ENCODE measurements at places on chromosomes 4 and X. TPM values are rescaled to one million over a fixed set of nuclear protein-coding genes. Genes with fewer than 3 reads are reported as not detected.

GRCh38 chr4:75229806-75230570 lies 284.2 kb downstream of the RCHY1 start:
- H3K27me3 ChIP-seq: no peaks in the 10 kb centered on the region
- no peak for DNase-seq
- no peak overlapping the region for H3K27ac ChIP-seq
- H3K4me3 ChIP-seq: no peak overlapping the region

The PNMA6F gene
- total RNA-seq: not detected

DNA sequence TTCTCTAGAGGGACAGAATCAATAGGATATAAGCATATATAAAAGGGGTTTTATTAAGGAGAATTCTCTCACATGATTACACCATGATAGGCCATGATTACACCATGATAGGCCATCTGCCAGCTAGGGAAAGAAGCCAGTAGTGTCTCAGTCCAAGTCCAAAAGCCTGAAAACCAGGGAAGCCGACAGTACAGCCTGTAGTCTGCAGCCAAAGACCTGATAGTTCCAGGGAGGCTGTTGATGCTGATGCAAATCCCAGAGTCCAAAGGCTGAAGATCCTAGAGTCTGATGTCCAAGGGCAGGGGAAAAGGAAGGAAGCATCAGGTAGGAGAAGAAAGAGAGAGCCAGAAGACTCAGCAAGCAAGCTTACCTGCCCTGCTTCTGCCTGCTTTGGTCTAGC lies 411.3 kb upstream of the EMCN start:
- H3K27me3 ChIP-seq: no peaks in the 10 kb centered on the region
- H3K36me3 ChIP-seq: no peaks in the 10 kb centered on the region
- no peaks in the 10 kb centered on the region for H3K4me1 ChIP-seq
- DNase-seq: no peak
- no peak overlapping the region for H3K27ac ChIP-seq

GRCh38 chr4:26791346-26791745 lies 69.3 kb upstream of the STIM2 start:
- H3K27ac ChIP-seq: no peak overlapping the region
- H3K27me3 ChIP-seq: peaks cover 4% of the 10 kb centered on the region
- H3K4me3 ChIP-seq: no peak overlapping the region
- H3K4me1 ChIP-seq: no peaks in the 10 kb centered on the region
- H3K36me3 ChIP-seq: no peaks in the 10 kb centered on the region
- no peak for DNase-seq

- no peaks in the 10 kb centered on the region for H3K4me1 ChIP-seq
- H3K4me3 ChIP-seq: no peak overlapping the region
- DNase-seq: no peak
- no peaks in the 10 kb centered on the region for H3K27me3 ChIP-seq
- H3K36me3 ChIP-seq: no peaks in the 10 kb centered on the region
Measured at GRCh38 chr4:29571322-29571721, 1148.8 kb upstream of the PCDH7 start.

The MXRA5 gene
- total RNA-seq: 0.03 TPM

The ZXDB gene
- total RNA-seq: 12.8 TPM

DNA sequence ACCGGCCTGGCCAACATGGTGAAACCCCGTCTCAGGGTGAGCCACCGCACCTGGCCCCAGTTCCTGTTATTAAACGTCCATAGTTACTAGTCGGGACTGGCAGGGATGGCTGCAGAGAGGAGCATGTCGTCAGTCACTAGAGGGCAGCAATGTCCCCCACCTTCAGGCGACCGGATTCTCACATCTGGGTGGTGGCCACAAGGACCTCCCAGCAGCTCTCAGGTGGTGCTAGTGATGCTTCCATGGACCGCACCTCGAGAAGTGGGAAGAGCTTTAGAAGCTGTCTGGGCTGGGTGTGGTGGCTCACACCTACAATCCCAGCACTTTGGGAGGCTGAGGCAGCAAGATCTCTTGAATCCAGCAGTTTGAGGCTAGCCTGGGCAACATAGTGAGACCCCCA lies 13.3 kb upstream of the IL3RA start:
- peak; percentile 38 for DNase-seq
- no peaks in the 10 kb centered on the region for H3K27me3 ChIP-seq
- no peaks in the 10 kb centered on the region for H3K36me3 ChIP-seq

GRCh38 chr4:74545448-74545847 lies 100.5 kb downstream of the AREG start:
- no peaks in the 10 kb centered on the region for H3K4me1 ChIP-seq
- no peak for DNase-seq
- no peak overlapping the region for H3K27ac ChIP-seq
- H3K4me3 ChIP-seq: no peak overlapping the region
- H3K27me3 ChIP-seq: no peaks in the 10 kb centered on the region

The GCNA gene
- 5.6 TPM for total RNA-seq

- H3K27ac ChIP-seq: no peak overlapping the region
- no peak overlapping the region for H3K4me3 ChIP-seq
- H3K36me3 ChIP-seq: no peaks in the 10 kb centered on the region
- H3K27me3 ChIP-seq: no peaks in the 10 kb centered on the region
Measured at GRCh38 chrX:108257556-108257955, 166.0 kb downstream of the ATG4A start.

- no peak overlapping the region for H3K27ac ChIP-seq
- H3K27me3 ChIP-seq: no peaks in the 10 kb centered on the region
- no peaks in the 10 kb centered on the region for H3K36me3 ChIP-seq
- H3K4me3 ChIP-seq: no peak overlapping the region
Measured at GRCh38 chr4:95000076-95000648, 242.4 kb downstream of the BMPR1B start.

DNA sequence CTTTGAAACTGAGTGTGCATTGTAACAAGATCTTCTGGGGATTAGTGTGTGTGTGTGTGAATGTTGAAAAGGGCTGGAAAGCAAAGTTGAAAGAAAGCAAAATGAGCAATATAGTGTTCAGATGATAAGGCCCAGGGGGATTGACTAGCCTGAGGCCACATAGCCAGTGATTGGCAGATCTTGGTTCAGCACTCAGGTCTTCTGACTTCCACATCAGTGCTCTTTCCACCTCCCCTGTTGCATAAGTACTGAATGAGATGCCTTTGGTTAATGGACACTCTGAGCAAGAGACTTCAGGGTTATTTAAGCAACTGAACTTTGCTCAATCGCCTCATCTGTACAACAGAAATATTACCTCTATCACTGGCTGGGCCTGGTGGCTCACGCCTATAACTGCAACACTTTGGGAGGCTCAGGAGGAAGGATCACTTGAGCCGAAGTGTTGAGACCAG lies 120.4 kb downstream of the TMEM164 start:
- no peak overlapping the region for H3K4me3 ChIP-seq
- no peak overlapping the region for H3K27ac ChIP-seq
- no peaks in the 10 kb centered on the region for H3K27me3 ChIP-seq
- no peaks in the 10 kb centered on the region for H3K36me3 ChIP-seq
- DNase-seq: no peak

The GAGE12F gene
- total RNA-seq: 0.64 TPM

- no peak overlapping the region for H3K27ac ChIP-seq
- DNase-seq: no peak
- no peaks in the 10 kb centered on the region for H3K4me1 ChIP-seq
- H3K36me3 ChIP-seq: no peaks in the 10 kb centered on the region
- H3K4me3 ChIP-seq: no peak overlapping the region
- H3K27me3 ChIP-seq: no peaks in the 10 kb centered on the region
Measured at GRCh38 chr4:75564023-75564422, 8.2 kb downstream of the ODAPH start.

DNA sequence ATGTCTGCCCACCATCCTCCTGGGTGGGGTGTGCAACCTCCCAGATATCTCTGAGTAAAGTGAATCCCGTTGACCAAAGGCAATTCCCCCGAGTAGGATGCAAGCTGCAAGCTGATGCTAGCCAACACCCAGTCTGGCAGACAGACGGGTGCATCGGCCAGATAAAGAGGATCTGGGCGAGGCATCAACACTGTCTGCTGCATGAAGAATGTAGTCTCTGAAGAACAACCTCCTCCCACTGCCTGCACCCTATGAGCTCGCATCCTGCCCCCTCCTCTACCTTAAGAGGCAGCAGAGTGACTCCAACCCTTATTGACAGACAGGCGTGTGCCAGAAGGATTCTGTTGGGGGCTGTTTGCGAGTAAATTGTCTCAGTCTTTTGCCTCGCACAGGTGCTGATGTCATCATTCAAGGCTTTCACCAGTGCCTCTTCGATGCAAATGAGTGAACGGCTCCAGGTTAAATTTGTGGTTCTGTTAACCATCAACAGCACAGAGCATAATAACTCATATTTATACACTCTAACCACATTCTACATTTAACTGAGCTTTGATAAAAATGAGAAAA lies 546.9 kb downstream of the BCOR start:
- no peaks in the 10 kb centered on the region for H3K4me1 ChIP-seq
- H3K4me3 ChIP-seq: no peak overlapping the region
- no peaks in the 10 kb centered on the region for H3K36me3 ChIP-seq
- no peaks in the 10 kb centered on the region for H3K27me3 ChIP-seq
- H3K27ac ChIP-seq: no peak overlapping the region
- DNase-seq: no peak

The TCEAL2 gene
- 3.0 TPM for total RNA-seq

The LONRF3 gene
- total RNA-seq: 3.6 TPM

DNA sequence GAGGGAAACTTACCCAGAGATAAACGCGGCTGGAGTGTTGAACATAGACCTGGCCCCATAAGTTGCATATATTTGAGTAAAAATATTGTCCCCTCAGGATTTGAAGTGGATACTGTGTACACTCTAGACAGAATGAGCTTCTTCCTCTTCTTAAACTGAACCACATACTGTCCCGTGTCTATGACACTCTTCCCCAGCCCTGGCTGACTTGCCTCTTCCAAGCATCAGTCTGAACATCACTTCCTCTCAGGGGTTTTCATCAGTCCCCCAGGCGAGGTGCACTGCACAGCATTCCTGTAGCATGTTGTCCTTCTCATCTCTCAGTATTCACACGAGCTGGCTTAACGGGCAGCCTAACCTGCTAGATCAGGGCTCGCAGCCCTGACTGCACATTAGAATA lies 80.5 kb upstream of the TMEM150C start:
- H3K27ac ChIP-seq: no peak overlapping the region
- no peak overlapping the region for H3K4me3 ChIP-seq
- H3K4me1 ChIP-seq: no peaks in the 10 kb centered on the region

DNA sequence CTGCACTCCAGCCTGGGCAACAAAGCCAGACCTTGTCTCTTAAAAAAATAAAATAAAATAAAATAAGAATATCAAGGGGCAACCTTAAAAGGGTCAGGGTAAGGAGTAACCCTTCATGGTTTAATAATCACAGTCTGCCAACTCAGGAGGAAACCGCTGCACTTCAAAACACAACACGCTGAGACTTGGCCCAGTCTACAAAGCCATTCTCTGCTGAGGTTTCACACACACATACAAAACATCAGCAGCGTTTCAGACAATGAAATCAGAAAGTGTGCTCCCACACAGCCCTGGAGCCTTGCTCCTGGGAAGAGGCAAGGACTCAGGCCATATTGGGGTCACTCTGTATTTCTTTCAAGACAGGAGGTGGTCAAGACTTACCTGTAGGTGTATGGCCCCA lies 18.3 kb downstream of the SCARB2 start:
- H3K4me1 ChIP-seq: peaks cover 17% of the 10 kb centered on the region
- no peaks in the 10 kb centered on the region for H3K27me3 ChIP-seq
- no peak overlapping the region for H3K27ac ChIP-seq
- peaks cover 38% of the 10 kb centered on the region for H3K36me3 ChIP-seq

The CDKL2 gene
- total RNA-seq: 0.90 TPM

GRCh38 chr4:80069837-80070731 lies 2.9 kb downstream of the ANTXR2 start:
- H3K27ac ChIP-seq: peak overlapping the region; percentile 93
- peaks cover 3% of the 10 kb centered on the region for H3K36me3 ChIP-seq
- no peak for DNase-seq

- H3K4me1 ChIP-seq: no peaks in the 10 kb centered on the region
- no peaks in the 10 kb centered on the region for H3K36me3 ChIP-seq
- H3K27me3 ChIP-seq: no peaks in the 10 kb centered on the region
- no peak overlapping the region for H3K4me3 ChIP-seq
Measured at GRCh38 chrX:40325161-40325560, 227.4 kb upstream of the BCOR start.

GRCh38 chrX:40908026-40908425 lies 172.7 kb upstream of the MED14 start:
- no peaks in the 10 kb centered on the region for H3K27me3 ChIP-seq
- H3K27ac ChIP-seq: no peak overlapping the region
- no peak for DNase-seq
- no peak overlapping the region for H3K4me3 ChIP-seq

- no peak overlapping the region for H3K27ac ChIP-seq
- peaks cover 7% of the 10 kb centered on the region for H3K4me1 ChIP-seq
- H3K36me3 ChIP-seq: no peaks in the 10 kb centered on the region
Measured at GRCh38 chr4:18022572-18023050, 1.1 kb upstream of the LCORL start.

The DRD5 gene
- total RNA-seq: not detected

- H3K4me3 ChIP-seq: no peak overlapping the region
- DNase-seq: no peak
- H3K27ac ChIP-seq: no peak overlapping the region
- H3K4me1 ChIP-seq: no peaks in the 10 kb centered on the region
- peaks cover 8% of the 10 kb centered on the region for H3K36me3 ChIP-seq
Measured at GRCh38 chr4:173293663-173294062, 40.5 kb downstream of the HMGB2 start.

The TMEM31 gene
- total RNA-seq: not detected

- DNase-seq: no peak
- no peak overlapping the region for H3K27ac ChIP-seq
- H3K36me3 ChIP-seq: no peaks in the 10 kb centered on the region
- peaks cover 3% of the 10 kb centered on the region for H3K27me3 ChIP-seq
- H3K4me1 ChIP-seq: no peaks in the 10 kb centered on the region
Measured at GRCh38 chrX:71958281-71958675, 47.6 kb downstream of the NHSL2 start.

- H3K4me1 ChIP-seq: peaks cover 9% of the 10 kb centered on the region
- no peaks in the 10 kb centered on the region for H3K27me3 ChIP-seq
- H3K27ac ChIP-seq: no peak overlapping the region
Measured at GRCh38 chr4:78621395-78621794, 69.8 kb downstream of the ANXA3 start.

DNA sequence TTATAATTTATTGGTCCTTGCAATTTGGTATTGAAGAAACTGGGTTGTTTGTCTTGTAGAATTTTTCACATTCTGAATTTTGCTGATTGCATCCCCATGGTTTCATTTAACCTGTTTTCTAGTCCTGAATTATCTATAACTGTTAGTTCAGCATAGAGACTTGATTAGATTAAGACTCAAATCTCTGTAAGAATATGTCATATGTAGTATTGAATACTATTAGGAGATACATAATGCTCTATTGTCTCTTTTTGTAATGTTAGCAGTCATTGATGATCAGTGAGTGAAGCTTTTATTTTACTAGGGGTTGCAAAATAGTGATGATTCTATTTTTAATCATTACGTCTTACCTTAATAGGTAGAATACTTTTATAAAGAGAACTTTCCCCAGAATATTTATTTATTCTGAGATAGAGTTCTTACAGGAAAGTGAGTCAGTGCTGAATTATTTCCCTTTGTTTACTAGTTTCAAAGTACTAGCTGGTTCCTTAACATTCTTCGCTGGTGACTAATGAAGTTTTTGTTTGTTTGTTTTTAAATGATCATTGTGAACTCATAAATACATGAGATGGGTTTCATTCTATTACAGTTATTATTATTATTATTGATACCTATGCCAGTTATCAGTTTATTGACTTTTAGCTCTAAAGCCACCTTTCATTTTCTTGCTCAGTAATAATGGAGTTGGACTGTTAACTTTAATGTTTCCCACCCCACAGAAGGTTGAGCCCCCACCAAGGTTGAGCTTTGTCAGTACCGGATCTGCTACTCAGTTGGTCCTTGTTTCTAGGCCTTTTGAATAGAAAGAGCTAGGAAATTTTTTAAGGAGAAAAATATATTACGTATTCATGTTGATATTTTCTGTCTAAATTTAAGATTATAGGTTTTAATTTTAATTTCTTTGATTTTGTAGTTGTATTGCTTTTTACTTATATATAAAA lies 102.3 kb downstream of the LARP1B start:
- no peak overlapping the region for H3K27ac ChIP-seq
- no peak overlapping the region for H3K4me3 ChIP-seq
- H3K27me3 ChIP-seq: no peaks in the 10 kb centered on the region
- H3K36me3 ChIP-seq: no peaks in the 10 kb centered on the region

All from T-cell (primary cell).